ENCODE measurements at places on chromosomes 2 and 18.

- DNase-seq = peak; percentile 61
Measured at GRCh38 chr2:209423562-209424198, at the start of gene MAP2. TSS of gene MAP2 (plus strand) at chr2:209424047. CDS start at chr2:209653171, 229,124 bp downstream.

- no peak for DNase-seq
Measured at GRCh38 chr2:161420406-161421074, 4.4 kb downstream of the TBR1 start.

- no peak for DNase-seq
Measured at GRCh38 chr18:5104246-5104645, 92.8 kb downstream of the AKAIN1 start.

GRCh38 chr2:120369250-120369649 is 23.3 kb downstream of the INHBB start:
- no peak for DNase-seq

DNA sequence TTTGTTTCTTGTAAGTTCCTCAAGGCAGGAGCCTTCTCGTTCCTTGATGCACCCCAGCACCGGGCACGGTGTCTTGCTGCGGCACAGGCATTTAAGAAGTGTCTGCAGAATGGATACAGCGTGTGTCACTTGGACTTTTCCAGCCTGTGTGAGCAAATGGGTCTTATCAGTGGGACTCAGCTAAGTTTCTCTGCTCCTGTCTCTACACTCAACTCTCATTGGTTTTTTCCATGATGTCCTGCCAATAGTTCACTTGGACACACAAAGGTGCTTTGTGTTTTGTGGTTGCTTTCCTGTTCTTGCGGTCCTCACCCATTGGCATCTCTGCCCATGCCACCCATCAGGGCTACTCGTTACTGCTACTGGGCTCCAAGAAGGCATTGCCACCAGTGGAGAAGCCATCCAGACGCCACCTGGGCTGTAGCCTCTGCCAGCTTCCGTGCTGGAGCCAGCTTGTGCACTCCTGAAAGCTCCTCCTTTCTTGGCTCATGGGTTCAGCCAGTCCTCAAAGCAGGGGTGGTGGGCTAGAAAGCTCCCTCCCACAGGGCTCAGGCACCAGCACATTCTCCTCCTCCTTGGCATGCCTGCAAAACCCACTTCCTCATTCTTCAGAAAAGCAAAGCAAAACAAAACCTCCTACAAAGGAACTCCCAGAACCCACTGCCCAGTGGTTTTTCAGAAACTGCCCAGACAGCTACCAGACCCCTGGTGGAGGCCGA is 41.4 kb downstream of the IL1R2 start:
- DNase-seq = no peak

GRCh38 chr2:46471019-46471583 is 8.3 kb upstream of the TMEM247 start:
- DNase-seq = no peak

DNA sequence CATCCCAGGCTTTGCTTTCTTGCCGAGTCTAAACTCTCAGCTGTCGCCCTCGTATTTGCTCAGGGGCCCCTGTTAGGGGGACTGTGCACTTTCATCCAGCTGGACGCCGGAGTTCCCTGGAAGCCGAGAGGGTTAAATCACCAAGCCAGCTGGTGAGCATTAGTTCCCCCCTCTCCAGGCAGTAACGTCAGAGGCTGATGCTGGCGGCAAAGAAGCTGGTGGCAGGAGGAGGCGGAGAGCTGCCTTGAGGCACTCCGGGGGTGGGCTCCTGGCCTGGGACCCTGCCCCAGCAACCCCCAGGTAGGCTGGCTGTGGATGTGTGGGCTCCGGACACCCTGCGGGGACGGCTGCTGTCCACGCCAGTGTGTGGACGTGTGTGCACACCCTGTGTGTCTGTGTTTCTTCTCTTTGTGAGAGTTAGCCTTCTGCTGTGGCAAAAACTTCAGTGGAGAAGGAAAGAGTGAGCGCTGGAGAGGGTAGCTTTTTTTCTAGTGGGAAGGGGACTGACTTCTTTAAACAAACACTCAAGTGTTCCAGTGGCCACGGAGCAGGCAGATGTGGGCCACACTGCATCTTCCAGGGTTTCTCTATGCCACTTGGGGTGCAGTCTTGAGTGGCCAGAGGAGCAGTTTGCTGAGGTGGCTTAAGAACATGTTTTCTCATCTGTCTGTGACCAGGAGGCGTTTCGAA is 84.7 kb downstream of the GLI2 start:
- peak; percentile 20 for DNase-seq

GRCh38 chr2:217599906-217600305 is 402.9 kb downstream of the TNS1 start:
- DNase-seq = no peak

DNA sequence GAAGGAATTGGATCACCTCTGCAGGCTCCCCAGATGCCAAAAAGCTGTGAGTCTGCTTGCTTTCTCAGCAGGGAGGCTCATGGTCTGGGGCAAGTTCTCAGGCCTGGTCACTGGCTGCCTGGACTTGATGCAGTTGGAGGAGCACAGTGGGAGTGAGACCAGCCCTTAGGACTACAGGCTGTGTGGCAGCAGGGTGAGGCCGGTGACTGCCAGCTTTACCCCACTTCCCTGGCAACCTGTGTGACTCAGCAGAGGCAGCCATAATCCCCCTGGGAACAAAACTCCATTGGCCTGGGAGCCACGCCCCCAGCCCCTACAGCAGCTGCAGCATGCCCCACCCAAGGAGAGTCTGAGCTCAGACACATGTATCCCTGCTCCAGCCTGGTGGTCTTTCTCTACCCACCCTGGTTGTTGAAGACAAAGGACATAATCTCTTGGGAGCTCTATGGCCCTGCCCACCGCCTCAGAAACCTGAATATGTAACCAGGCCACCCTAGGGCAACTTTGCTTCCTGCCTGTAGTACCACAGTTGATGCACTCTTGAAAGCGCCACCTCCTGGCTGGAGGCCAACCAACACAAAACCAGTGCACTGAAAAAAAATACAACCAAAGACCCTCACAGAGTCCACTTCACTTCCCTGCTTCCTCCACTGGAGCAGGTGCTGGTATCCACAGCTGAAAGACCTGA is 106.8 kb upstream of the SPATS2L start:
- DNase-seq = no peak

DNA sequence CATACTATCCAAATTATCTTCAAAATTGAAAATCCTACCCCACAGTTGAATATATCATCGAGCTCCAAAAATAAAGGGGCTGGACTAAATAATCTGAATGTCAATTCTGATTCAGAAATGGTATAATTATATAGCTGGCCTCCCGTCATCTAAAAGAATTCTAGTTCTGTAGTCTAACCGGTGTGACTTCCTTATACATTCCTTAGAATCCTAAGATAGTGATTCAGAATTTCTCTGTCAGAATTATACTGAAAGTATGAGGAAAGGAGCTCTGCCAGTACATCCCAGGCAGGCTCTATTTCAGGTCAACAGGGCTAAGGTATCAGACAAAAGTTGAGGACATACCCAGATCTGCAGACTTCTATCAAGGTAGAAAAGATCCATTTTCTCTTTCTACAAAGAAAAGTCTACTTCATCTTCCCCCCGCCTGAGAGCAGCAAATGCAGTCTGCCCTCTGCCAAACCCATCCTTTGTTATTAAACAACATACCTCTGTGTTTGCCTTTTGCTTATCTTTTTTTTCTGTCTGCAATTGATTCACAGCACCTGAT is 128.5 kb downstream of the METTL4 start:
- DNase-seq = no peak

- no peak for DNase-seq
Measured at GRCh38 chr2:232887171-232887850, 17.2 kb downstream of the SNORC start.

- peak; percentile 90 for DNase-seq
Measured at GRCh38 chr2:237669628-237670392, 42.4 kb downstream of the LRRFIP1 start.

GRCh38 chr18:46265196-46266156 is 161.3 kb downstream of the HAUS1 start:
- no peak for DNase-seq

- no peak for DNase-seq
Measured at GRCh38 chr2:232993231-232993821, 19.7 kb downstream of the NGEF start.

- no peak for DNase-seq
Measured at GRCh38 chr2:102187496-102188150, 800 bp downstream of the IL1RL2 start.

GRCh38 chr18:56240405-56240804 is 398.0 kb downstream of the TXNL1 start:
- DNase-seq = no peak

DNA sequence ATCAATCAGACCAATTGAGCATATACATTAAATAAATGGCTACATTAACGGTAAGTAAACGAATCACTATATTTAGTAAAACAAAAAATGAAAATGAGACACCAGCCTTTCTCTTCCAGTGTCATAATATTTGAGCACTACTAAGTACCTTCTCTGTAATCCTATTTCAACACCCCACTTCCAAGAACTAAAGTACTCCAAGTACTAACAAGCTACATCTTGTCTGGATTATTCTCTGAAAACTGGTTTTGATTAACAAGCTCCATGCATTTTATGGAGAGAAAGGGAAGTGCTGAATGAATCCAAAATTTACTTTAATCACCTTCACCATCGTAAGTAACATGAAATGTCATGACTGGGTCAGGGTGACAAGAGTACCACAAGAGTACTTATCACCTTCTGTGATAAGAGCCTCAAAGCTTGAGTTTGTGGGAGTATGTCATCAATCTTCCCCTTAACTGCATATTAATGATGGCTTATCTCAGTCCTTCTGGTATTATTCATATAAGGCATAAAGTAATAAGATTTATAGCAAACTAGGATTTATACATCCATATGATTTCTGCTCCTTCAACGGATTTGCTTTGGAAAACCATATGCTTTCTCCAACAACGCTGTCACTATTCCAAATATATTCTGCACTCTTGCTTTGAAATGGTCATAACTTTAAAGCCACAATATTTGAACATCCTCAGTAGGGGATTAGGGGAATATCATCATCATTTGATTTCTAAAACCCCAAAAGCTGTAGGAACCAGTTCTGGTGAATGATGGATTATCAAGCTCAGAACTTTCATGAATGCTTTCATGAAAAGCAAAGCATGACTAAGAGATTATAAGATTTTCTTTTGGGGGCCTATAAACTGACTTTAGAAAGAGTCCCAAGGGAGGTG is 127.0 kb downstream of the ANTXR1 start:
- no peak for DNase-seq

DNA sequence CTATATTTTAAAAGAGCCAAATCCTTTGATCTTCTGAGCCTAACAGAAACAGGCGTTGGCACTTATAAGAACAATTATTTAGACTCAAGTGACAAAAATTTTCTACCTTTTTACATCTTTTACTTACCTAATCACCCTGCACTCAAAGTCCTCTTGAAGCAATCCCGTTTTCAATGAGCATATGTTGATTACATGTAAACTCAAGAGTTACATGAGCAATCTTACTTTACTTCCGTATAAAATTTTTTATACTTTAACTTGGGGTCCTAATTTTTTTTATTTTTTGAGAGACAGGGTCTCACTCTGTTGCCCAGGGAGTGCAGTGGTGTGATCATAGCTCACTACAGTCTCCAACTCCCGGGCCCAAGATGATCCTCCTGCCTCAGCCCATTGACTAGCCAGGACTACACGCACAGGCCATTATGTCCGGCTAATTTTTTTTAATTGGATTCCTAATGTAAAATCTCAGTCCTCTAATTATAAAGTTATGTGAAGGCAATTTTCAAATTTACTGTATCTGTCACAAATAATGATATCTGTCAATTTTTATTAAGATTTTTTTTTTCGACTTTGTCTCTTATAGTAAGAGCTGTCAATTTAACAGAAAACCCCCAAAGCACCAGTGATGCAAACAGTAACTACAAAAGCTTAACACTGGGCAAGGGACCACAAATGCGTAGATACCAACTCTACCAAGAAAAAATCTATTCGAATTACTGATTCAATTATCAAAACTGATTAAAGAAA is 19.1 kb upstream of the STPG4 start:
- DNase-seq = no peak

- DNase-seq = no peak
Measured at GRCh38 chr2:75130171-75130570, 69.1 kb downstream of the TACR1 start.

DNA sequence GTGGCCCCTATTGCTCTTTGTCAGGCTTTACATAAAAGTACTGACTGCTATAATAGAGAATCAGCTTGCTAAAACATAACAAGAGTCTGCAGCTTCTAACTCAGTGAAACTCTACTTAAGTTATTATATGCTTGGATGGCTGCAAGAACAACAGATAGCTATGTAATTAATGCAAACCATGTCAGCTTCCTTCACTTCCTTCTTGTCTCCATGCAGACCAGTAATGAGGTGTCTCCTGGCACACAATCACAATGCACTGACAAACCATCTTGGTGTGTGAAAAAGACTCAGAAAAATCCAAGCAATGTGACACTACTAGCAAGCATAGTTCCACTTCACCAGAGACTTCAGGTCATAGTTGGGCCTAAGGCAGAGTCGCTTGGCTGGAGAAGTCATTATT is 2068.9 kb upstream of the PIK3C3 start:
- no peak for DNase-seq

- DNase-seq = no peak
Measured at GRCh38 chr2:120348134-120348736, 2.3 kb downstream of the INHBB start.

DNA sequence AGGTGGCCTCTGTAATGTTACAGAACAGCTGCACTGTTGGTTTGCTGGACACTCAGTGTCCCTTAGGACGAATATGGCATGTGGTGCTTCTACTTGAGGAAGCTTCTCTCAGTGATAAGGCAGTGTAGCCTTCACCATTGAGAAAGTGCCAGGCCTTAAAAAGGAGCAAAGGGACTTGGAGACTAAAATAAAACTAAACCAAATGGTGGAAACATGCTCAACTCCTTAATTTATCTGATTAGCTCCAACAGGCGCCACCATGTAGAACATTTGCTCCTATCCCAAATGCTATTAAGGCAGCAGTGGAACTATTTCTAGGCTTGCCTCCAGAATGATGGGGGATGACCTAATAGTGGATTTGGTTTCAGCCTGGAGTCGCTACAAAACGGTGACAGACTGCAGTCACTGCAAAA is 77.5 kb upstream of the MYL1 start:
- no peak for DNase-seq

GRCh38 chr2:225065882-225066281 is 23.6 kb upstream of the DOCK10 start:
- DNase-seq = no peak

GRCh38 chr2:136127356-136127755 is 9.4 kb upstream of the CXCR4 start:
- DNase-seq = no peak

DNA sequence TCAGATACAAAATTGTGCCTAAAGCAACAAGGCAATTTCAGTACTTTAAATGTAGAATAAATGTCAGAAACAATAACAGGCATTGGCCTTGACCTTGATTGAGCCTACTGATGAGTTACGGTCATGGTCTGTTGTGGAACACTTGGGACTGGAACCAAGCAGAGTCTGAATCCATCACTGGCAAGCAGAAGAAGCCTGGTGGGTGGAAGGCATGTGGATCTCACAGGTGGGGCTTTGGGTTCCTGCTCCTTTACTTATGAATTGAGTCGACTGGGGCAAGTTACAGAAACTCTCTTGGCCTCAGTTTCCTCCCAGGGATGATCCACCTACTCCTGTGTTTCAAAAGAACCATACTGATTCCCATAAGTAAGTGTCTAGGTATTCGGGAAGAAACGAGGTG is 102.3 kb downstream of the KCNF1 start:
- DNase-seq = no peak

All from DMS79 (cell line).